ENCODE measurements at places on chromosomes 2 and 18.

DNA sequence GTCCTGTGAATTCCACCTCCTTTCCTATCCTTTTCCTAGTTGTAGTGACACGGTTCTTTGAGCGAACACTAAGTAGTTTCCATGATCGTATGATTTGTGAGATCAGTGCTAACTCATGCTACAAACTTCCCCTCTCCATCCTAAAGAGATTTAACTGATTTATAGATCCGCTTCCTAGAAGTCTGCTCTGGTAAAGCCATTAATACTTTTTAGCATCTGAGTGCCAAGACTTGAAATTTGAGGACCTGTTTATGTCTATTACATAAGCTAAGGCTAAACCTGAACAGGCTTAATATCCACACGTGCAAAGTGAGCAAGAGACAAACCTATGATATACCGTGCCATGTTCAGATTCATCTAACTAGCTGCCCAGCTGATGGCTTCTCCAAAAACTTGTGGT lies 14.9 kb downstream of the PROKR1 start:
- no peak for DNase-seq

- DNase-seq: no peak
Observed at GRCh38 chr18:61965311-61965710, 72.5 kb upstream of the RNF152 start.

GRCh38 chr18:11902522-11903292 lies 5.4 kb downstream of the MPPE1 start:
- no peak for DNase-seq

DNA sequence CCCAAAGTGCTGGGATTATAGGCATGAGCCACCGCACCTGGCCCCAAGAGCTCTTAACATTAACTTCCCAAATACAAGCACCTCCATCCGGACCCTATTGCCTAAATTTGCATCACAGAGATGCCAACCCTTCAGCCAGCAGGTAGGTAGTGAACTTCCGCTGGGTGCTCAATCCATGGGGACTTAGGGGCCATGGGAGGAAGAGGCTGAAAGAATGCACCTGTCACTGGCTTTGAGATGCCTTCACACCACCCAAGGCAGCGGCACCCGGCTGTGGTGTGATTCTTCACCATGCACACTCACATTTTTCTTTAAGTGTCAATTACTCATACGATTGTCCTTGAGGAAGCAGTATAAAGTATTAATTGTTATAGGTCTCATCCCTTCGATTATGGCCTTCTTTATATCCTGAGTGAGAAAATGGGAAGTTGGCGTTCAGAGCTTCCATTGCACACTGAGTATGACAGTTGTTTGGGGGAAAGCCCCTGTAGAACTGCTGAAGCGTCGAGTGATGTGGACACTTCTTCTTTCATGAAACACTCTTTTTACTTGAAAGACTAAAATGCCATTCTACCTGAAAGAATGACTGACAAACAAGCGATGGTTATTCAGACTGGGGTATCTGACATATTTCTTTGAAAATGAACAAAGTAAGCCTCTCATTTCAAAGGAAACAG lies 51.8 kb upstream of the BIN1 start:
- no peak for DNase-seq

Measured in DMS79 treated with DMSO at 0.1 percent for 48 hours (cell line).